ACHN (cell line): ENCODE measurements at places on chromosomes 1 and 21.

GRCh38 chr1:109823543-109824348 is 60.0 kb upstream of the EPS8L3 start:
- peak; percentile 25 for DNase-seq

- DNase-seq = no peak
Measured at GRCh38 chr21:45479691-45480675, 62.3 kb downstream of the SLC19A1 start.

GRCh38 chr1:7462617-7463016 is 308.5 kb upstream of the VAMP3 start:
- no peak for DNase-seq

DNA sequence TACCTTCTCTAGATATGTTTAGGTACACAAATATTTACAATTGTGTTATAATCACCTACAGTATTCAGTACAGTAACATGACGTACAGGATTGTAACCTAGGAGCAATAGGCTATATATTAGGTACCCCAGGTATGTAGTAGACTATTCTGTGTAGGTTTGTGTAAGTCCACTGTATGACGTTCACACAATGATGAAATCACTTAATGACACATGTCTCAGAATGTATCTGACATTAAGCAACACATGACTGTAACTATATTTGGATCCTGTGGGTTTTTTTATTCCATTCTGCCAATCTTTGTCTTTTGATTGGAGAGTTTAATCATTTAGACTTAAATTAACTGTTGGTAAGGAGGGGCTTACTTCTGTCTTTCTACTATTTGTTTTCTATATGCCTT is 52.1 kb downstream of the STYXL2 start:
- DNase-seq = no peak

DNA sequence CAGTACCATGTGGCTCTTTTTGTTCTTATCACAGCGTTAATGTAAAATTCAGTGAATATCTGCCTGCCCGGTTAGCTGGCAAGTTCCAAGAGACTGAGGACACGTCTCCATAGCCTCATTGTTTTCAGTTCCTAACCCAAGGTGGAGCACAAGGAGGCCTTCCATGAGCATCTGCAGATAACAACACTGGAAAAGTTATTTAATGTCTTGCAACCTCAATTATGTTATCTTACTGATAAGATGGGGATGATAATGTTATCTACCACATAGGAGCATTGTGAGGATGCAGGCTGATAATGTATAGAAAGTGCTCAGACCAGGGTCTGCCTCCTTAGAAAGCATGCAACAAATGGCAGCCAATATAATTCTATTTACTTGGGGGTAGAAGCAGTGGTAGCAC is 109.6 kb upstream of the DNAH14 start:
- DNase-seq = no peak

- no peak for DNase-seq
Measured at GRCh38 chr1:114114185-114115094, 39.2 kb downstream of the SYT6 start.

GRCh38 chr1:193262661-193263060 is 76.2 kb upstream of the B3GALT2 start:
- no peak for DNase-seq

DNA sequence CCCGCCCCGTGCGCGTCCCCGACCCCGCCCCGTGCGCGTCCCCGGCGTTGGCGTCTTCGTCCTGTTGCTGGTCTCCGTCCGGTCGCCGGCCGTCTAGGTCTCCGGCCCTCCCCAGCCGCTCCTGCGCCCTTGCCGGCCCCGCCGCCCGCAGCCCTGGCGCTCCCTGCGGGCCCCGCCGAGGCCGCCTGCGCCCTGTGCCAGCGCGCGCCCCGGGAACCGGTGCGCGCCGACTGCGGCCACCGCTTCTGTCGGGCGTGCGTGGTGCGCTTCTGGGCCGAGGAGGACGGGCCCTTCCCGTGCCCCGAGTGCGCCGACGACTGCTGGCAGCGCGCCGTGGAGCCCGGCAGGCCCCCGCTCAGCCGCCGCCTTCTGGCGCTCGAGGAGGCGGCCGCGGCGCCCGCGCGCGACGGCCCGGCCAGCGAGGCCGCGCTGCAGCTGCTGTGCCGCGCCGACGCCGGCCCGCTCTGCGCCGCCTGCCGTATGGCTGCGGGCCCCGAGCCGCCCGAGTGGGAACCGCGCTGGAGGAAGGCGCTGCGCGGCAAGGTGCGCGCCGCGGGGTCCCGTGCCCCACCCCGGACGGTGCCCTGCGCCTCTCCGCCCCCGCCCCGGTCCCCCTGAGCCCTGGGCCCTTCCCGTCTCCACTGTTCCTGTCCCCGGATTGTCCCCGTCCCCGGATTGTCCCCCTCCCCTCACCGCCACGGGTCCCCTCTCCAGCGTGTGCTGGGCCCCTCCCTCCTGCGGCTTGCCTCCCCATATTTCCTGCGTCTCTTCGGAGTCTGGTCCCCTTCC is at the start of gene RNF187:
TSS of gene RNF187 (plus strand) at position 47 of the 789 bp plus-strand sequence.
- DNase-seq = peak; percentile 31

DNA sequence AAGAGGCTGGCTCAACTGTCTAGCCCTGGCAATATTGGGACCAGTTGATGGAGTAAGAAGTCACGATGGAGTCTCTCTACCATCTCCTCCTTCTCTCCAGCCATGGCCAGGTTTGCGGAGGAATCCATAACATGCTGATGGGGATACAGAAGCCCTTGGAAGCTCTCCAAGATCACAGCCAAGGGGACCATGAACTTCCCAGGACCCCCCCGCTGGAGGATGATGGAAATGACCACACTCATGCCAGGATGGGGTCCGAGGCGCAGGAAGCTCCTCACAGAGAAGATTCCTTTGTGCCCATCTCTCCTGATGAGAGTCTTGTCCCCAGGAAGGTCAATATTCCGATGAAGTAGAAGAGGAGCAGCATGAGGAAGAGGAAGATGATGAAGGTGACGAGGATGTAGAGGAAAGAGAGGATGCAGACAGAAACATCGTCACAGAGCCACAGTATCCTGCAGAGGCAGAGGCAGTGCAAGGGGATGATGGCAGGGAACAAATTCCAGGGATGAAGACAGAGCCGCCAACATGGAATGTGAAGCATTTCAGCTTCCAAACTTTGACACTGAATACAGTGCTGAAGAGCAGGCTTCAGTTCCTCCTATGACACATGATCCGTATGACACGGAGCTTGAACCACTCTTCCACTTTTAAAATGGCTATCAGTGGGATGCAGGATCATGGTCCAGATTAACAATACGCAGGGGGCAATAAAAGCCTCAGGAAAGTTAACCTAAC is 57.9 kb upstream of the EDN2 start:
- no peak for DNase-seq

- peak; percentile 4 for DNase-seq
Measured at GRCh38 chr1:211420389-211420788, 71.6 kb downstream of the RD3 start.

DNA sequence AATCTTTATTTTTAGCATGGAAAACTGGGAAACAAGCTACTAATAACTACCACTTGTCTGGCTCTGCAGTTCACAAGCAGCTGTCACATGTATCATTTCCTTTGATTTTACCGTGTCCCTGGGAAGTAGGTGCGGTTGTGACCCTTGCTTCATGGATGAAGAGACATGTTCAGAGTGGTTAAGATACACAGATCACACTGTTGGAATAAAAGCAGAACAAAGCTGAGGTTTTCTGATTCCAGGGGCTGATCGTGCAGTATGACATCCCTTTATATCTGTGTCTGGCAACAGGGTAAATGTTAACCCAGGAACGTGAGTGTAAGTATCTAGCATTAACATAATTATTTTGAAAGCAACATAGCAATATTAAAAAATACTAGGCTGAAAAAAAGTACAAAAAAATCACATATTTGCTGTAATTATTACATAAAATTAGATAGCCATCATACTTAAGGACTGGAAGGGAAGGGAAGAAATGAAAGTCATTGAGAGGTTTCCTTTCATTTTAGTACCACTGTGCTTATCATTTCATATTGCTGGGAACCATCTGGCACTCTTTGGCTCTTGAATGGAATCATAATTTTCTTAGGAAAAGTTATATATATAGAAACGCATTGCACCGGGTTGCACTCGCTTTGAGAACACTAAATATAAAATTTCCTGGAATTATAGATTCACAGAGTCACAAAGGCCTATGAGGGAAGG is 62.8 kb upstream of the PAXBP1 start:
- DNase-seq = no peak

GRCh38 chr1:12587981-12588640 is 29.9 kb downstream of the DHRS3 start:
- peak; percentile 51 for DNase-seq

DNA sequence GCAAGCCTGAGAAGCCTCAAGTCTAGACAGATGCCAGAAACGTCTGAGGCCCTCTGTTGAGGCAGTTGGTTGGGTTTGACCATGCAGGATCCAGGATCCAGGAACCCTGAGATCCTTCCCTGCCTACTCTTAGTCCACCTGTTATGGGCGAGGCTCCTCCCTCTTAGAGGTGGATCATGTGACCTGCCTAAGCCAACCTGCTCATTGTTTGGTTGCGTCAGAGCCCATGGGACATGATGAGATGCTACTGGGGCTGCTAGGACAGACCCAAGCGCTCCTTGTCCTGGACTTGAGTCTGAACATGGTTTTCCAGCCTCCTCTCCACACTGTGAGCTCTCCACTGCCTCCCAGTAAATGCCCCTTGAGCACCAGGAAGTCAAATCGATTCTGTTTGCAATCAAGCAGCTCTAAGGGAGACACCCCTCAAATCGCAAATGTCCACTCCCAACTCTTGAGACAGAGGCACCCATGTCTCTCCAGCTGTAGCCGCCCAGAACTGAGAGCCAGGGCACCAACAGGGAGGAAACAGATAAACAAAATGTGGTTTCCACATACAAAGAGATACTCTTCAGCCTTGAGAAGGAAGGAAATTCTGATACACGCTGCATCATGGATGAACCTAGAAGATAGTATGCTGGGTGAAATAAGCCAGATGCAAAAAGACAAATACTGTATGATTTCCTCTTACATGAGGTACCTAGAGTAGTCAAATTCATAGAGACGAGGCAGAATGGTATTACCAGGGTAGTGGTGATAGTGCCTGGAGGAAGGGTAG is 31.7 kb upstream of the WNT4 start:
- DNase-seq = no peak

DNA sequence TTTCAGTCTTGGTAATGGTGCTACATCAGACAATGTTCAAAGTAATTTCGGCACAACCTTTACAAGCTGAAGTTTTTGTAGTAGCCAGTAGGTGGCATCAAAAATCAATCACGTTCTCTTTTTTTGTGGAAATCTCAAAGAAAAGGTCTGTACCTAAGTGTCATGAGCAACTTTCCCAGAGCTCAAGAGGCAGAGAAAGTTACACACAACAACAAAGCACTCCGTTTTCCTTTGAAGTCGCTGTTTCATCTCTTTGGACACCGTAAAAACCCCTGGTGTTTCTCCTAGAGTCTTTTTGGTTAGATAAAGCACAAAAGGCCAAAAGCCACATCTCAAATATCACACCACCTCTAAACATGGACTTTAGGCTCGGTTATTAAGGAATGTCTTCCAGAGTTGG is 131.6 kb downstream of the LHX8 start:
- peak; percentile 41 for DNase-seq

GRCh38 chr1:215623162-215623561 is 56.1 kb downstream of the KCTD3 start:
- DNase-seq = no peak

DNA sequence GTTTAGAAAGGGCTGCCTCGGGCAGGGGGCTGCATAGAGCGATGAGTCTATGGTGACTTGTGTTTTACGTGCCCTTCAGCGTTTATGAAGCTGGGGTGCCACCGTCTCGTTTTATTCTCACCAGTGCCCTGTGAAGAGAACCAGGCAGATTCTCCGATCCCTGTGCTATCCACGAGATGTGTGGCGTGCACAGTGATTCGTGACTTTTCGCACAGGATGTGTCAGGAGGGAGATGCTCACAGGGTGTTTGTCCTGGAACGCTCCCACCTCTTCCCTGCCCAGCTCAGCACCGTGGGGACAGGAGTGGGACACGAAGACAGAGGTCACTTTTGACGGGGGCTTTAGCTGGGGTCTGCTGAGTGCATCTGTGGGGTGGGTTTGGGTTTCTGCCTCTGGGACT is 54.9 kb upstream of the AJAP1 start:
- DNase-seq = no peak

GRCh38 chr1:10594595-10595223 is 120.0 kb downstream of the PEX14 start:
- no peak for DNase-seq

DNA sequence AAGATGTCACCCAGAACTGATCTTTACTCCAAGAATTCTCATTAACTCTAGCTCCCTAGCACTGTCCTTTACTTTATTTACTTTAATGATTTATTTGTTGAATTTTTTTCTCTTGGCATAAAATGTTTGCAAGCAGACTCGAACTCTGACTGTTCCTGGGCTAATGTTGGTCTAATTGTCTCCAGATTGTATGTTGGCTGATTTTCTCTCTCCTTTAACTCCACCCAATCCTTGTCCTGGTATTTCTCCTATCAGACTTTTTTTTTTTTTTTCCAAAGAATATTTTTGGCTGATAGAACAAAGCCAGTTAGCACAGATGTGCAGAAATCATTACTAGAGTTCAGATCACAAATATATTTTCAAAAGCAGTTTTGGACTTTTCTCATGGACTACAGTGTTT is 82.6 kb downstream of the ATF6 start:
- DNase-seq = no peak

- no peak for DNase-seq
Measured at GRCh38 chr21:36928960-36929359, 37.5 kb downstream of the HLCS start.

- DNase-seq = peak; percentile 5
Measured at GRCh38 chr21:27532076-27532475, 565.2 kb upstream of the ADAMTS5 start.

- no peak for DNase-seq
Measured at GRCh38 chr1:87473203-87473661, 144.6 kb downstream of the LMO4 start.

GRCh38 chr1:170174395-170174794 is 28.6 kb downstream of the NTMT2 start:
- no peak for DNase-seq

DNA sequence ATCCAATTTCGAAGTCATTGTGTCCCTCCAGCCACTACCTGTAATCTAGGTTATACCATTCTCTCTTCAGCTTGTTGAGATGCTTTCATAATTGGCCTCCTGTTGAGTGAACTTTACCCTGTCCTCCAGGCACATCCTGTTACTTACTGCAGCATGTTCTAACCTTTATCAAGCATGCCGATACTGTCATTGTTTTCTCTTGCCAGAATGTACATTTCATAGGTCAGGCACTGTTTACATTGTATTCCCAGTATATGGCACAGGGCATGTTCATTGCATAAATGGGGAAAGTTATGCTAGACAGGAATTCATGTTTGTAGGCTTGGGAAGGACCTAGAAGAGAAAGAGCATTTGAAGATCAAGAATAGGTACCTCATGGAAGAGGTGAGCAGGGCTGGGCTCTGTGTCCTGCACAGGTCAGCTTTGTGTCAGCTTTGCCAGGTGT is 10.2 kb downstream of the CXADR start:
- no peak for DNase-seq

GRCh38 chr1:3577711-3578432 is 33.4 kb downstream of the MEGF6 start:
- no peak for DNase-seq
